ENCODE measurements at places on chromosomes 3 and 15.

GRCh38 chr3:193310914-193311723, 67.4 kb downstream of the ATP13A5 start:
- DNase-seq = no peak

DNA sequence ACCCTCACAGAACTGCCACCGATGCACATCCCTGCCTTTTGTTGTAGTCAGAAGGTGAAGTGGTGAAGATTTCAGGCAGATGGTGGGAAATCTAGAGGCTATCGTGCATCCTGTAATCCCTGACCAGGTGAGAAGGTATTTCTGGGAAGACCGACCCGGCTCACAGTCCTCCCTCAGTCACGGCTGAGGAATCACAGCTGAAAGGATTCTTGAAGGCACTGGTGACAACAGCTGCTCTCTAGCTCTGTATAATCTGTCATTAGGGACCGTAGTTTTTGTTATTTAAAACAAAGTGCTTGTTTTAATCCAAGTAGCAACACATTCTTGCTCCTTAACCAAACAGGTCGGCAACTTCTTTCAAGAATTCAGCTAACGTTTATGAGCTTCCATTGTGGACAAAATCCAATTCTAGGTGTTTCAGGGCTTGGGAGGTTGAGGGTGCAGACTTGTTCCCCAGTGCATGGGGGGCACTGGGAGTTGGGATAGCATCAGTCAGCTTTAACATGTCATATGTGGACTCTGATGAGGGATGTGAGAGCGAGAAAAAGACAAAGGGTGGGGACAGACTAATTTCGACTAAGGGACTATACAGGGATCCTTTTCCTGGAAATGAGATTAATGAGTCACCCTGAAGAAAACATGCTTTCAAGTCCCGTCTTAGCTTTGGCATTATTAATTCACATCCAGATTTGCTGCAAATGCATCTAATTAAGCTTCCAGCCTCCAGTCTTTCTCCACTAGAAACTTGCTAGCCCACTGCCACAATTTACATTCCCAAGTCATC, 141.0 kb upstream of the RASGRP1 start:
- no peak for DNase-seq

GRCh38 chr3:192220915-192221314, 506.4 kb downstream of the FGF12 start:
- DNase-seq = no peak

- no peak for DNase-seq
Measured at GRCh38 chr3:89908711-89909213, 801.3 kb downstream of the EPHA3 start.

DNA sequence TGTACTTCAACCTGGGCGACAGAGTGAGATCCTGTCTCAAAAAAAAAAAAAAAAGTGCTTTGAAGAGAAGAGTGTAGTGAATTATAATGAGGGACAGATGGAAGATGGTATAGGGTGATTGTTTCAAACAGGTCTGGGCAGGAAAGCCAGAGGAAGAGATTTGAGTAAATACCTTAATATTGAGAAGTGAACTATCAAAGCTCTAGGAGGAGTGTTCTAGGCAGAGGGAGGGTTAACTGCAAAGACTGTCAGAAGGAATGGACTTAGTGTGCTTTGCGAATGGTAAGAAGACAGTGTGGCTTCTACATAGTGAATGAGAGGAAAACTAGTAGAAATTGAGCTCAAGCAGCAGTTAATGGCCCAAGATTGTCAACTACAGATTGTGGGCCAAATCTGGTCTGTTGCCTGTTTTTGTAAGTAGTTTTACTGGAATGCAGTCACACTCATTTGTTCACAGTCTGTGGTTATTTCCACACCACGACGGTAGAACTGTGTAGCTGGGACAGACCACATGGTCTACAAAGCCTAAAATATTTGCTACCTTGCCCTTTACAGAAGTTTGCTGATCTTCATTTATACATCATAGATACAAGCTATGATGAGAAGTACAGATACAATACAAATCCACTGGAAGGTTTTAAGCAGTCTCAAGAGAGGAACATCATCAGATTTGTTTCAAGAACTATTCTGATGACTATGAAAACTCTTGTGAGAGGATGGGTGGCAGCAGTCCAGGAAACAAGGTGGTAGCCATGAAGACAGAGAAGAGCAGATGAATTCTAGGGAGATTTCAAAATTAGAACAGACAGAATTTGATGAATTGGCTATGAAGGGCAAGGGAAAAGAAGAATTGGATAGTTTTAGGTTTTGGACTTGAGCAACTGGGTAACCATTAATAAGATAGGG, 16.5 kb upstream of the USP50 start:
- DNase-seq = no peak

- no peak for DNase-seq
Measured at GRCh38 chr3:17546500-17547255, 195.8 kb downstream of the TBC1D5 start.

Measured in stimulated activated CD8-positive, alpha-beta memory T cell treated with anti-CD3 and anti-CD28 coated beads, Interleukin-2, amount 100 ng/mL, for 48 hours (primary cell).